ENCODE measurements at places on chromosomes 2 and 18.

GRCh38 chr18:54585743-54586142 is 5.3 kb upstream of the DYNAP start:
- no peak for DNase-seq

DNA sequence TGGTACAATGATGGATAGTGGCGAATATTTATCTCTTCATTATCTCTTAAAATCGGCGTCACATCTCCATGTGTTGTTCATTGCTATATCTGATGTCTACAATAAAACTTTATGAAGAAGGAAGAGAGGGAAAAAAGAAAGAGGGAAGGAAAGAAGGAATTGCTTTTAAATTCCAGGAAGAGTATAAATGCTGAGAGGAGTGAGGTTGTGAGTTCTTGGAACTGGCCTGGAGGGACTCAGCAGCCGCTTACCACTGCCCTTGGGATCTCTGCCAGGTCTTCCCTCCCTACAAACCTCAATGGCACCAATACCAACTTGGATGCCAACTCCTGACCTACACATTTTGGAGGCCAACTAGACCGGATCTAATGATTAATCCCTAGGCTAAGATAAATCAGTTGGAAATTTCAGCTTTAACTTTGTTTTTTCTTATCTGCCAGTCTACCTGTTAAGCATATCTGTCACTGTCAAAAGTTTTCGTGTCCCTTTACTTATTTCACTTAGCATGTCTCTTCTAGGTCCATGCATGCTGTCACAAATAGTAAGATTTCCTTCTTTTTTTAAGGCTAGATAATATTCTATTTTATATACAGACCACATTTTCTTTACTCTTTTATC is 9.8 kb downstream of the SCN9A start:
- DNase-seq: no peak

GRCh38 chr2:207038299-207038698 is 99.0 kb downstream of the CPO start:
- no peak for DNase-seq

DNA sequence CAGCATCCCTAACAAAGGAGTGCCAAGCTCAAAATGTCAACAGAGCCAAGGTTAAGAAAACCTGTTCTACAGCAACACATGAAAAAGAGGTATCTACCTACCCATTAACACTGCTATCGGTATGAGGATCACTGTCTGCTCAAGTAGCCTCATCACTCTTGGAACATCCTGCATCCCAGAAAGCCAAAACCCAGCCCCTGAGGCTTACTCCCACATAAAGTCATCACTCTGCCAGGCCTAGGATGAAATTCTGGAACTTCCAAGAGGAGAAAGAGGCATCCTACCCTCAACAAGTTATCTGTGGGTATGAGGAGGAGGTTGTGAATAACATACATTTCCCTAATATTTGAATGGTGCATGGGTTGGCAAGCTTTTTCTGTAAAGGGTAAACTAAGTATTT is 25.5 kb downstream of the CDH2 start:
- DNase-seq: no peak

DNA sequence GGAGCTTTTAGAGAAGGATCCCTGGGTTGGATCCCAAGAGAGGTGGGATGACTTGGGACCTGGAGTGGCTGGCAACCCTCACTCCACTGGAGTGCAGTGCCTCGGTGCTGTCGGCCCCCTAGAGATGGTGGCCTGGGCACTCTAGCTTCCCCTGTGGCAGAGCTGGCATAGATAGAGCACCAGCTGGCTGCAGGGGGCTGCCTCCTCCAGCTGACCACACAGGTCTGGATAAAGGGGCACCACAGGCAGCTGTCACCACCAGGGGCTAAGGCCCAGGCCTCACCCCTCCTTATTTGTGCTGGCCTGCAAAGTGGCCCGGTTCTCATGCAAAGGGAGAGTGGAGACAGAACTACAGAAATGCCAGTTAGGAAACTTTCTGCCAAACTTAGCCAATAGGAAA is 74.3 kb downstream of the ZBTB7C start:
- DNase-seq: no peak

GRCh38 chr2:16094811-16095210 is 154.5 kb downstream of the MYCN start:
- no peak for DNase-seq

GRCh38 chr2:126543081-126543480 is 112.9 kb upstream of the GYPC start:
- no peak for DNase-seq

- DNase-seq: no peak
These were observed 36.0 kb downstream of the BCL11A start for GRCh38 chr2:60517446-60517845.
